ENCODE measurements at places on chromosomes 6 and 20.

DNA sequence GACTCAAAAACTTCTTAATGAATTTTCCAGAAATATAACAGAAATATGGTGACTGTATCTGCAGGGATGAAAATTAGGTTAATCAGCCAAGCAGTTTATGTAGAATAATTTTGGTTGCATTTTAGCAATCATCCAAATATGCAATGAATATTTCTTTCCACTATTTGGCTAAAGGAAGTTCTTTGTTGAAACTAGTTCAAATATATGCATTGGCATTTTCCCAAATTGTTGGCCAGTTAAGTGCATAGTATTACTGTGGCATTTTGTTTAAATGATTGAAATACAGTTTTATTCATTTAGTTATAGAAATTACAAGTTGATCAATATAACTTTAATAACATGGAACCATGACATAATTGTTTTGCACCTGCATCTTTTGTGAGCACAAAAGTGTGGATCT lies 115.5 kb downstream of the DOK5 start:
- no peak for DNase-seq

DNA sequence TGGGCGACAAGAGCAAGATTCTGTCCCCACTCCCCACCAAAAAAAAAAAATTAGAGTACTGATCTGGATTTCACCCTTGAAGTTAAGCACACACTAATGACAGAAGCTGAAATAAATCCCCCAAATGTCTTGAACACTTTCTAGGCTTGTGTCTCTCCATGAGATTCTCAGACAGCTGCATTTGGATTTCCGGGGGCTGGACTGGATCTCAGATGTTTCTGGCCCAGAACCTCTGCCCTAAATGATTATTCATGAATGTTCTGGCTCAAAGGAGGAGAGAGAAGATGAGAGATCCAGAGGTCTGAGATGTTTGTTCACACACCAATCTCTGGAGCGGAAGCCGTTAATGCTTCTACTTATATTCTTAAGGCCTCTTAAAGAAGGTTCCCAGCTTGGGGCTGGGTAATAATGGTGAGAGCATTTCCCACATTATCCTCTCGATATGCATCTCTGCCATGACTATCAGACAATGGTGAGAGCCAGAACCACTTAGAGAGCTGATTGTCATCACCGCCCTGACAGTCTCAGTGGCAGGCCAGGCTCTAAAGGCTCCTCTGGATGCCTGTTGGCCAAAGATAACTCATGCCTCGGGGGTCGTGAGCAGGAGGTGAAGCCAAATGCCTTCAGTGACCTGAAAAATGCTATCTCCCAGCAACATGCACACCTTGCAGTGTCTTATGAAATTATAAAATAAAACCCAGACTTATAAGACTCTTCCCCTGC lies 127.9 kb upstream of the AGPAT4 start:
- DNase-seq: no peak

GRCh38 chr20:50429412-50429811 lies 80.8 kb upstream of the PTPN1 start:
- no peak for DNase-seq

DNA sequence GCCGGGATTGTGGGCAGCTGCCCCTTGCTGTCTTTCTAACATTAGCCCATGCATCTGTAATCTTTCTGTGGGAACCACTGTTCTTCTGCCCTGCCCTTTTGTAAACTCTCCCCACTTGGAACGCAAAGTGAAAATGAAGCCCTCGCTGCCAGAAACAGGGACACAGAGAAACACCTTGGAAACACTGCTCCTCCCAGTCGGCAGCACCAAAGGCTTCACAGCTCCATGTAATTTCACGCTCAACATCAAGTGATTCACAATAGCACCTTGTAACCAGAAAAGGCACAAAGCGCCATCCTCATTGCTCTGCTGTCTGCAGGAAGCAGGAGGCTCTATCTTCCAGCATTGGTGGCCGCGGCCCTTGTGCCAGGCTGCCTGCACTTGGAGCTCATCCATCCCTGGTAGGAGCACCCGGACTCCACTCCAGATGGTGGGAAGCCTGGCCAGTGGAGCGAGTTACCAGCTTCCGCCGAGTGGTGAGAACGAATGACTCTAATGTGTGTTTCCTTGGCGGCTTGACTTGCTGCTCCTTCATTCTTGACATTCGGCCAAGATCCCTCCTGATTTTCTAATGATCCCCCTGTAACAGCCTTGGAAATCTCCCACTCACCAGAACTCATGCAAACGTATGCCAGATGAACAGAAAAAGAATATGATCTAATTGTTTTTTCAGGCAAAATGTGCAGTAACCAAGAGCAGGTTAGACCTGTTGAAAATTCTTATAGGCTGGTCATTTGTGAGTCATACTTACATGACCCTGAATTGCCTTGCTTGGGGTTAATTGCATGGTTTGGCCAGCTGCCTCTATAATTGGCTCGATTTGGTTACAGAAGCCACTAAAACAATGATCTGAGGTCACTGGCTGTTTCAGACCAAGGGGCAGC lies 169.1 kb upstream of the CDYL start:
- DNase-seq: no peak

DNA sequence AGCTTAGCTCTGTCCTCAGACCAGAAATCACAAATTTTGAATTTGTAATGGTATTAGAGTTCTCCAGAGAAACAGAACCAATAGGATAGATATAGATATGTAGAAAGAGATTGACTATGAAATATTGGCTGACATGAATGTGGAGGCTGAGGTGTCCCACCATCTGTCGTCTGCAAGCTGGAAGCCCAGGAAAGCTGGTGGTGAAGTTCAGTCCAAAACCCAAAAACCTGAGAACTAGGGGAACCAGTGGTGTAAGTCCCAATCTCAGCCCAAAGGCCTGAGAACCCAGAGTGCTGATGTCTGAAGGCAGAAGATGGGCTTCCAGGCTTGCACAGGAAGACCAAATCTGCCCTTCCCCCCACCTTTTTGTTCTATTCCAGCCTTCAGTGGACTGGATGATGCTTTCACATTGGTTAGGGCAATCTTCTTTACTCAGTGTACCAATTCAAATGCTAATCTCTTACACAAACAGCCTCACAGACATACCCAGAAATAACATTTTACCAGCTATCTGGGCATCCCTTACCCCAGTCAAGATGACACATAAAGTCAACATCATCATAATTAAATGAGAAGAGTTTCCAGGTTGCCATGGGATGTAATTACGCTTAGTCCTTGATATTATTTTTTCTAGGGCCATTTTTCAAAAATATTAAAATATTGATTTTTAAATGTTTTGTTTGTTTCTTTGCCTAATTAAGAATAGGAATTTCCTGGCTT lies 570.8 kb downstream of the UTRN start:
- DNase-seq: no peak

DNA sequence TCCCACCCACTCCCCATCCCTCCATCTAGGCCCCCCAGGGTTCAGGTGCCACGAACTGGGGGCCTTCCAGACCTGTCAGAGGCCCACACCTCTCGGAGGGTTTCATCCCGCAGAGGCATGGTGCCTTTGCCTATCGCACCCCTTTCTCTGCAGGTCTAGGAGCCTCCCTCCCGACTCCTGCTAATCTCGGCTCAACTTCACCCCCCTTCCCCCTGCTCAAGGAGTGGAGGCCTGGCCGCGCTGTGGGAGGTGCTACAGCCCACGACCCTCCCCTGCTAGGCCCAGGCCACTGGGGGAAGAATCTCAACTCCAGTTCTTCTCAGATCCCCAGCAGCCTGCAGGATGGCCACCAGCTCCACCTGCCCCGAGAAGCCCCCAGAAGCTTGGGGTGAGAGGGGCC lies at the start of gene TULP1:
TULP1 (minus strand) TSS at position 157 of the 400 bp plus-strand sequence; CDS start at position 119, 38 bp downstream.
- no peak for DNase-seq

- no peak for DNase-seq
Measured at GRCh38 chr20:12201289-12201991, 283.7 kb downstream of the BTBD3 start.

- DNase-seq: no peak
Measured at GRCh38 chr6:44967481-44967880, 360.6 kb upstream of the RUNX2 start.

GRCh38 chr6:54578261-54578660 lies 268.3 kb upstream of the FAM83B start:
- DNase-seq: no peak

DNA sequence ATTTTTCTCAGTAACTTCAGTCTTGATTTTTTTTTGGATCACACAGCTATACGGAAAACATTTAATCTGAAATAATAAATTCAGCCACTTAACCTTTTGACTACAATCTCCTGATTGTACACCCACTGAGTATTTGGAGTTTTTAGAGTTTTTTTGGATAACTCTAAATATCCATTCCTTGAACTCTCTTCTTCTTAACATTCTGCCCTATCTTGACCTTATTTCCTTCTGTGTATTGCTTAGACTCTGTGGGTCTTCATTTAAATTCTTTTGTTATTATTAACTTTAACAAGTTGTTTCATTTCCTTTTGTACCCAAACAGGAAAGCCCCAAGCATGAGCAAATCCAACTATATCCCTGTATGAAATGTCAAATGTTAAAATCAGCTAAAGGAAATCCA lies 170.2 kb upstream of the PTCHD4 start:
- no peak for DNase-seq

DNA sequence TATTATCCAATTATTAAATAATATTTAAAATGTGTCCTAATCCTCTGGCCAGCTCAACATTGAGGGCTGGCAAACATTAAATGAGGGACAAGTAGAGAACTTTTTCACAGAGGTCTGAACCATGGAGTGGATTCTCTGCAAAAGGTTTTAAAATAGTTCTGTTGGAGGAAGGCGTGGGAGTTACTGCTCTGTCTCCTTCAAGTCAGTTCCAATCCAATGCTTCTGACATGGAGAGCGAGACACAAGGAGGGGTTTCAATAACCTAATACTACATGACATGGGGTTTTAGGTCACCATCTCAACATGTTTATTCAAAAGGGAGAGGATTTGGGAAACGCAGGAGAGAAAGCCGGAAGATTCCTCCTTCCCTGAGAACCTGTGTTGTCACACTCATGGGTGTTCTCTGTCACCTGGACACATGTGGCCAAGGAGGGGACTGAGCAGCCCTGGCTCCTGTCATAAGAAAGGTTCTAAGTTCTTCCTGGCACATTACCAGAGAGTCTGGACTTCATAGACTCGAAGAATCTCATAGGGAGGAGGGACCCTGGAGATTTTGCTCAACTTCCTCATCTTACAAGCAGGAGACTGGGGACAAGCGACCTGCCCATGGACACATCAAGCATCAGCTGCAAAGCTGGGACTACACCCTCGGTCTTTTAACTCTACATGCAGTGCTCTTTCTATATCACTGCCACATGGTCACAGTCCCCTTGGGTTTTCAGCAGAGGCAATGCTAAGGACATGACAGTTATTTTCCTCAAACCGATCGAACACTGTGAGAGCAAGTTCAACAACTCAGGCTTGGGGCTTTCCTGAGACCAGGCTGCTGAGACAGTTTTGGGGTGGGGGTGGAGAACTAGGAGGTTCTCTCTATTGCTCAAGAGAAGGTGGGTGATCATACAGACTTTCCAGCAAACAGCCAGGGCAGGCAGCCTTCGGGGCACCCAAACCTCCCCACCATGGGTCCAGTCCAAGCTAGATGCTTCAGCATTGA lies 38.6 kb downstream of the PRDM1 start:
- no peak for DNase-seq

GRCh38 chr20:37850724-37851355 lies 52.1 kb upstream of the VSTM2L start:
- DNase-seq: no peak

DNA sequence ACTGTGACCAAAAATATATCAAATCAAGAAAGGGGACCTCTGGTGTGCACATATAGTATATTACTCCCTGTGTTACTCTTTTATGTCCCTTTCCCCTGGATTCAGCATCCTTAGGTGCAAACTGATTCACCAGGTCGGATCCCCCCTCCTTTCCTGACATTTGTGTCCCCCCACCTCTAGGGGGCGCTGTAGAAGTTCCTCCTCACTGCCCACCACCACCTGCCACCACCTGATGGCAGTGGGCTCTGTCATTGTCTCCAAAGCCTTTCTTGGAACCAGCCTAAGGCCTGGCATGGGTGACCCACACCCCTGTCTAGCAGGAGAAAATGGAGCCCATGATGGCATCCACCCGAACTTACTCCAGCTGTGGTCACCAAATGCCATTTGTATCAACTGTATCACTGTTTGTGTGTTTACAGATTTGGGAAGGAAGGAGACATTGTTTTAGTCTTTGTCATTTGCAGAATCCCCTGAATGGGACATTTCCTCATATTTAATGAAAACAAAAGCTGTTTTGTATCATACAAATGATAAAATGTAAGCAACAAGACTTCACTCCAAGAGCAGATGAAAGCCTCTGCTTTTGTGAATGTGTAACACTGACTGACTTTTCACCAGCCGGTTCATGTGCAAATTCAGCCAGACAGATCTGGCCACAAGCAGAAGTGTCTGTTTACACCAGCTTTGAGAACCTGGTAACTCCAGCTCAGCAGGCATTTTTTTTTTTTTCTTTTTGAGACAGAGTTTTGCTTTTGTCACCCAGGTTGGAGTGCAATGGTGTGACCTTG lies 66.2 kb downstream of the ARMC2 start:
- DNase-seq: no peak

- no peak for DNase-seq
Measured at GRCh38 chr20:35166242-35166830, 5.5 kb upstream of the PROCR start.

All from mesothelial cell of epicardium (in vitro differentiated cells).